Muscle of back (tissue), 13 donors: ENCODE measurements at places on chromosomes 3 and 15.
A peak's percentile ranks its signal among the peaks of the same experiment; 100 is the strongest.

DNA sequence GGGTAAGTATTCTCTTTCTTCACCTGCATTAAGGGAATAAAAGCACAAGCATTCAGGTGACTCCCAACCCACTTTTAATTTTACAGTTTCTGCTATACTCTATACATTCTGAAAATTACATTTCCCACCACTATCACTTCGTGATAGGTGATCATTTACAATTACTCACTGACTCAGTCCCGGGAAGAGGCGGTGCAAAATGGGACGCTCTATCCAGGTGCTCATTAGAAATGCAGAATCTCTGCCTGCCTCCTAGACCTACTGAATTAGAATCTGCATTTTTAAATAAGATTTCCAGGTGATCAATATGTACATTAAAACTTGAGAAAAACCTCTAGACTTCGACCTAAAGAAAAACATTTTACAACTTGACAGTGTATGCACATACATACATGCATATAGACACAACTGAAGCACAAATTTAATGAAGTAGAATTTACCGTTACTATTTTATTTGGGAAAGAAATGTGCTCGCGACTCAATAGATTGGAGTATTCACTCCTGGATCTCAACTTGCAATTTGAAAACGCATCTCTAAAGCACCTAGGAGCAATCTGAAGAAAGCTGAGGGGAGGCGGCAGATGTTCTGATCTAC lies 598 bp upstream of the TGFBR2 start:
- no peak for DNase-seq

DNA sequence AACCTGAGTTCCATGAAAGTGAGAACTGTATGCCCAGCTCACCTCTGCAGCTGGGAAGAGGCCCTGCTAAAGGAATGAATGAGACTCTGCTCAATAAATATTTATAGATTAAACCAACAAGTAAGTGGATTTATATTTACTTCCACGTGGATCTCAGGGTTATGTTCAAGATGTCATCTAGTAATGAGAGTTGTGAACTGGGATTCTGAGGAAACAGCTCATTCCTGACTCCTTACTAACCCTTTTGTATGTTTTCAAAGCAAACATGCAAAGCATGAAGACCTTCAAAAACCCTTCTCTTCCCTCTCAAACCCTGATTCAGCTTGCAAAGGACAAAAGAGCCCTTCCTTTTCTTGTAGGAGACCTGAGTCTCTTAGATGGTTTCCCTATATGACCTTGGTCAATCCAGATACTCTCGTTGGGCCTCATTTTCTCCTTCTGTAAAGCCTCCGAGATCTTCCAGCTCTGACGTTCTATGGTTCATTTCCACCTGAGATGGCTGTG lies 53.4 kb downstream of the LSM3 start:
- DNase-seq: no peak

GRCh38 chr3:40461161-40461560 lies 4.0 kb downstream of the RPL14 start:
- DNase-seq: no peak

DNA sequence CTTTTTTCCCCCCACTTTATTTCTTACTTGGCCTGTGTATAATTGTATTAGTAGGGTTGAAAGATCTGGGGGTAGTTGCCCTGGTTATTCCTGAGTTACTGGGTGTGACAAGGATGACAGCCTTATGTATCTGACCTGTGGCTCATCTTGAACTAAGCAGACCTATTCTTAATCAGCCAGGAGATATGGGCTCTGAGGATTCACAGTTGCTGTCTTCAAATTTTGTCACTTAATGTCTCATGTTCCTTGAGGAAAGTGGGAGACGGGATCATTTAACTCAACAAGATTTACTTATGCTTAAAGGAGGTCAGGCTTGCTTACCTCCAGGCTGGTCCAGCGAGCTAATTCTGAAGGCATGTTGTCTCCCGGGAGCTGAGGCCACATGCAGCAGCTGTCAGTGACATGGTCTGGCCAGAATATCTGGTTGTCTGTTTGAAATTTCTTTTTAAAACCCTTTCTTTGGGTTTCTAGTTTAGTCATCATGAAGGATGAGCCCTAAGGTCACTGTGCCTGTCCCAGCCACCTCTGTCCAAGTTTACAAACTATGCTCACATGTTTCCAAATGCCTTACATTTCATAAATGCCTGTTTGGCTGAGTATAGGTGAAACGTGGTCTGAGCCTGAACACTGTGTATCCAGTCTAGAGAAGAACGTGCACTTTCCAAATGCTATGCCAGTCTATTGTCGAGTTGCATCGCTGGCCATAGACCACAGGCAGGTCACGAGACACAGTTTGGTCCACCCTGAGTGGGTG lies 26.8 kb downstream of the LRTM1 start:
- DNase-seq: peak; percentile 38

GRCh38 chr3:97306226-97306625 lies 458.3 kb upstream of the ARL6 start:
- DNase-seq: no peak

- no peak for DNase-seq
Measured at GRCh38 chr15:43792761-43793476, 799 bp downstream of the SERF2 start.

DNA sequence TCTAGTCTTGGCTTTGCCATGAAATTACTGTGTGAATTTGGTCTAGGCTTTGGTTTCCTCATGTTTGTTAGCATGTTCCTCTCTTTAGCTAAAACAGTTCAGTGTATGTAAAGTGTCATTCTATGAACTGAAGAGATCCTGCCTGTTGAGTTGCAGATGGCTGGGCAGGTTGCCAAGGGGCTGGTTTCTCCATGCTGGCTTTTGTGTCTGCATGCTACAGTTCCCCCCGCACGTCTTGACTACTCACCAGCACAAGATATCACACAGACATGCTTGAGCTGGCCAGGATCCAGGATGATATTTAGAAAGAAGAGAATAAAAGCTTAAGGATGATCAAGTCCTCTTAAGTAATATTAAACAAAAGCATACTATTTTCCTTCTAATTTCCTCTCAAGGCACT lies 90.2 kb downstream of the CERS3 start:
- peak; percentile 82 for DNase-seq

DNA sequence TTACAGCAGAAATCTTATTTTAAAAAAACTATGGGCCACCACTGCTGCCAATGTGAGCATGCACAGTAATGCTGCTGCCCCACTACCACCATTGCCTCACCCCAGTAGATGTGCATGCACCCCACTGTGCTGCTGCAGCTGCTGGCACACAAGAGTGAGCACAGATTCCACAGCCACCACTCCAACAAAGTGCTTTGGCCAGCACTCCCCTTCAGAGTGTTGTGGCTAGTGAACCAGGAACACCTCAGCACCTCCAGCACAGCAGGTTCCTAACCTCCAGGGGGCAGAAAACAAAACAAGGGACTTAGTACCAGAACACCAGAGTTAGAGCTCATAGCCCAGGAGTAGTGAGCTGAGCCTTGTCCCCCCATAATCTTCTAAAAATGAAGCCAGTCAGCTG lies 629.6 kb downstream of the PYDC2 start:
- no peak for DNase-seq

GRCh38 chr15:86163816-86164215 lies 84.1 kb downstream of the AGBL1 start:
- DNase-seq: no peak

GRCh38 chr3:43198791-43199644 lies 87.3 kb upstream of the SNRK start:
- no peak for DNase-seq

GRCh38 chr15:93290618-93290946 lies 201.6 kb upstream of the RGMA start:
- no peak for DNase-seq

GRCh38 chr3:152175528-152175889 lies 93.2 kb upstream of the MBNL1 start:
- DNase-seq: peak; percentile 41
